ENCODE measurements at places on chromosomes 1 and 21. TPM values are rescaled to one million over a fixed set of nuclear protein-coding genes. Genes with fewer than 3 reads are reported as not detected.

RSPO1 gene
- not detected for total RNA-seq

CYP4A22 gene
- total RNA-seq: not detected

CRNN gene
- total RNA-seq: not detected

MFSD2A gene
- 4.1 TPM for total RNA-seq

ADAMTS4 gene
- not detected for total RNA-seq

RHD gene
- not detected for total RNA-seq

PRAMEF17 gene
- total RNA-seq: not detected

Measured in A549 treated with RU486 at 1 μM for 4 hours (cell line).